Nephron progenitor cell (in vitro differentiated cells): ENCODE measurements at places on chromosomes 13 and 19.

DNA sequence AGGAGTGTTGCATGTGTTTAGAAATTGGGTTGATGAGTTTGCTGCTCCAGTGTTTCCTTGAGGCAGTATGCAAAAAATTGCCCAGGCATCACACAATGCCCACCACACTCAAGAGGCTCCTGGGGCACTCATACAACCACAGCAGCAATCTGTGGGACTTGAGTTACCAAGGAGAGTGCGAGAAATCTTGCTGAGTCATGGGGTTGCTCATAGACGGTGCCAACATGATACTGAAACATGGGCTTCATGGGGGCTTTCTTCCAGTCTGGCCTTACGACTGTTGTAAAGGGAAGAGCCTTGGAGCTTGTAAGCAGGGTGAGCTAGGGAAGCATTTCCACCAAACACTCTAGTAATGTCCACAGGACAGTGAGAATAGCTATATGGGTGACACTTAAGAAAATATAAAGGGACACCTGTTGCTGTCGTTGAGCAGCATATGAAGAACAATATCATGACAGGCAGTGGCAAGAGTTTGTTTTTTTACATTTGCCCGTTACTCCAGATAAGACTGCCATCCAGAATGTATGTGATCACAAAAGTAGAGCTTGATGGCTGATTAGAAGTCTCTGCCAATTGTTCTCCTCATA is 1237.4 kb downstream of the UQCRFS1 start:
- H3K27ac ChIP-seq, result no peak overlapping the region
- H3K4me1 ChIP-seq, result peaks cover 10% of the 10 kb centered on the region
- H3K4me3 ChIP-seq, result no peak overlapping the region
- H3K36me3 ChIP-seq, result no peaks in the 10 kb centered on the region
- peaks cover 4% of the 10 kb centered on the region for H3K27me3 ChIP-seq

DNA sequence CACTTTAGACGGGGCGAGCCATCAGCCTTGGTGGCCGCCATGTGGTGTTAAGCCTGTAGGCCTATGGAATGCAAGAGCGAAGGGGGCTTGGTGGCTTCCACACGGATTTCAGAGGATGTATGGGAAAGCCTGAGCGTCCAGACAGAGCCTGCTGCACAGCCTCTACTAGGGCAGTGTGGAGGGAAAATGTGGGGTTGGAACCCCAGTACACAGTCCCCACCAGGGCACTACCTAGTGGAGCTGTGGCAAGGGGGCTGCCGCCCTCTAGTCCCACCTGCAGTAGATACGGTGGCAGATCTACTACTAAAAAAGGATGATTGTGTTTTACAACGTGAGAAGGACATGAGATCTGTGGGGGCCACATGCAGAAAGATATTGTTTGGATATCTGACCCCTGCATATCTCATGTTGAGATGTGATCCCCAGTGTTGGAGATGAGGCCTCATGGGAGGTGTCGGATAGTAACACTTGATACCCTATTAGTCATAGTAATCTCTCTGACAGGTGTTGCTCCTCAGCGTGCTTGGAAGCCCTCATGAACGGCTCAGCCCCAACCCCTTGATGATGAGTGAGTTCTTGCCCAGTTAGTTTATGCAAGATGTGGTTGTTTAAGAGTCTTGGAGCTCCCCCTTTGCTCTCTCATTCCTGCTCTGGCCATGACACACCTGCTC is 45.6 kb downstream of the LHFPL6 start:
- peak overlapping the region; percentile 24 for H3K27ac ChIP-seq
- H3K4me1 ChIP-seq, result no peaks in the 10 kb centered on the region
- H3K36me3 ChIP-seq, result peaks cover 26% of the 10 kb centered on the region
- H3K27me3 ChIP-seq, result peaks cover 2% of the 10 kb centered on the region

GRCh38 chr13:59674616-59675015 is 489.1 kb downstream of the DIAPH3 start:
- H3K27me3 ChIP-seq, result no peaks in the 10 kb centered on the region
- H3K36me3 ChIP-seq, result no peaks in the 10 kb centered on the region
- no peak overlapping the region for H3K27ac ChIP-seq

- no peaks in the 10 kb centered on the region for H3K27me3 ChIP-seq
- H3K27ac ChIP-seq, result peak overlapping the region; percentile 84
- H3K4me3 ChIP-seq, result peak overlapping the region; percentile 96
Measured at GRCh38 chr13:44576351-44577235, 463 bp upstream of the TSC22D1 start.

DNA sequence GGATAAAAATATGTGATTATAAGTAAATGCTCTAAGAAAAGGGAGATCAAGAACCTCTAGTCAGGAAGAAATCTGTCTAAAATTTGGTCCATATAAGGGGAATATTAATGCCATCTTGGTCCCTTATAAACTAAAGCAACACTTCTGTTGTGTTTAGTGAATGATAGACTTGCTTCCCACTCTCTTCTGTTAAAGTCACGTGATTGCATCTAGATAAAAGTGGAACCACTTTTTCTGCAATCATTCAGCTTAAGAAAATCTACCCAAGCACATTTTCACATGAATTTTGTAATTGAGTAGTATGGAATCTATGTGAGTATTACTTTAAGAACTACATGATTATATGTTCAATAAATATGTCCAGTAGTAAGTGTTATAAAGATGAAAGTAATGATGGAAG is 782.9 kb upstream of the MIR17HG start:
- no peak for DNase-seq
- no peak overlapping the region for H3K4me3 ChIP-seq
- no peak overlapping the region for H3K27ac ChIP-seq
- peaks cover 5% of the 10 kb centered on the region for H3K4me1 ChIP-seq
- H3K36me3 ChIP-seq, result no peaks in the 10 kb centered on the region

DNA sequence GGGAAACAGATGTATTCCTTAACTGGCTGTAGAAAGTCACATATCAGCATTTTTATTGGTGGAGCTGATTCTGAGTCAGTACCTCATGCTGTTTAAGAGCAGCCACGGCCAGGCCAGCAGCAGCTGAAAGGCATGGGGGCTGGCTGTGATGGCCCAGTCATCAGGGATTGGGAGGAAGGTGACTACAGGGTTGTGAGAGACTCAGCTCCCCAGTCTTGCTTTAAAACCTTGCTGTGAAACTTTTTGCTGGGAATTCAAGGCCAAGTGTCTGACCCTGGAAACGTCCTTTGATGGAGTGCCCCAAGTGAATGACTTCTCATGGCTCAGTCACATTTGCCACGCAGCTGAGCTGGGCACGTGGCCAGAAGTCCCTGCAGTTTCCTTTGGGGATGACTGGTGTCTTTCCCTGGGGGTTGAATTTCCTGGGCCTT is 39.1 kb upstream of the RNF113B start:
- H3K27ac ChIP-seq, result peak overlapping the region; percentile 36
- H3K4me1 ChIP-seq, result peaks cover 91% of the 10 kb centered on the region
- peaks cover 42% of the 10 kb centered on the region for H3K36me3 ChIP-seq
- H3K27me3 ChIP-seq, result peaks cover under 1% of the 10 kb centered on the region

DNA sequence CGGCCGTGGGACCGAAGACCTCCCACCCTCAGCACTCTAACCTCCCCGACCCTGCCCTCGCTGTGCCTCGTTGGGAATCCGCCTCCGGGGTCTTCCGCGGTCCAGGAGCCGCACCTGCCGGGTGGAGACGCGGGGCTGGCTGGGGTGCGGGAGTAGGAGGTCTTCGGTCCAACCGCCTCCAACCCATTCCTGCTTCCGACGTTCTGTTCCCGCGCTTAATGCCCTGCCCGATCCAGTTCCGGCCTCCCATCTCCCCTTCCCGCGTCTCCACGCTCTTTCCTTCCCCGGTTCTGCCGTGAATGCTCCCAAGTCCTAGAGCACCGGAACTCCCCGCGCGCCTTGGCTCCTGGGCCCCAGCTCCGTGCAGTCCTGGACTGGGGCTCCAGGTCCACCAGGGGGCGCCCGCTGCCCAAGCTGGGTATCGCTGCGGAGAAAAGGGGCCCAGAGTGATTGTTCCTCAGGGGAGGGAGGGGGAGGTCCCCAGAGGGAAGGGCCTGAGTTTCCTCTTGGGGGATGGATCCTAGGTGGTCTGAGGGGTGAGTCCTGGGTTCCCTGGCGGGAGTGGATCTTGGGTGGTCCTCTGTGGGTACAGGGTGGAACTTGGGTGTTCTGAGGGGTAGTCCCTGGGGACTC is 14.1 kb upstream of the TNFSF9 start:
- peak; percentile 97 for DNase-seq
- H3K36me3 ChIP-seq, result no peaks in the 10 kb centered on the region
- H3K4me3 ChIP-seq, result peak overlapping the region; percentile 93

GRCh38 chr19:5246554-5247155 is 94.0 kb downstream of the PTPRS start:
- DNase-seq, result no peak
- H3K27me3 ChIP-seq, result no peaks in the 10 kb centered on the region
- peaks cover 72% of the 10 kb centered on the region for H3K36me3 ChIP-seq
- peaks cover 29% of the 10 kb centered on the region for H3K4me1 ChIP-seq
- H3K4me3 ChIP-seq, result no peak overlapping the region

DNA sequence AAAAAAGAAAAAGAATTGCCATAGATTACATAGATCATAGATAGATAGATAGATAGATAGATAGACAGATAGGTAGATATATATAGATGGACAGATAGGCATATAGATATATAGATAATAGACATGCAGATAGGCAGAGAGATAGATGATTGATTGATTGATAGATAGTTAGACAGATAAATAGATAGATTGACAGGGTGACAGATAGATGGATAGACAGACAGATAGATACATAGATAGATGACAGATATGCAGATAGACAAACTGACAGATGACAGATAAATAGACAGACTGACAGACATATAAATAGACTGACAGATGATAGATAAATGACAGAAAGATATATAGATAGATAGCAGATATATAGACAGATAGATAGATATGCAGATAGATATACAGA is 474.0 kb downstream of the IRS2 start:
- H3K36me3 ChIP-seq, result no peaks in the 10 kb centered on the region
- no peak overlapping the region for H3K4me3 ChIP-seq
- H3K27ac ChIP-seq, result no peak overlapping the region
- peaks cover 10% of the 10 kb centered on the region for H3K4me1 ChIP-seq
- H3K27me3 ChIP-seq, result peaks cover 7% of the 10 kb centered on the region

- peak within 1 kb of the TSS; percentile 62 for H3K4me3 ChIP-seq
- H3K27me3 ChIP-seq, result peaks cover 77% of the 10 kb centered on the region
- no peak within 1 kb of the TSS for H3K27ac ChIP-seq
- DNase-seq, result peak; percentile 54
Measured at GRCh38 chr19:1066748-1067340, at the start of gene ARHGAP45. Gene ARHGAP45 (plus strand): TSS chr19:1067167. CDS start chr19:1067406, 239 bp downstream.

- no peaks in the 10 kb centered on the region for H3K4me1 ChIP-seq
- no peaks in the 10 kb centered on the region for H3K27me3 ChIP-seq
- no peak overlapping the region for H3K27ac ChIP-seq
- DNase-seq, result no peak
Measured at GRCh38 chr19:11033763-11034162, 55.5 kb upstream of the LDLR start.

DNA sequence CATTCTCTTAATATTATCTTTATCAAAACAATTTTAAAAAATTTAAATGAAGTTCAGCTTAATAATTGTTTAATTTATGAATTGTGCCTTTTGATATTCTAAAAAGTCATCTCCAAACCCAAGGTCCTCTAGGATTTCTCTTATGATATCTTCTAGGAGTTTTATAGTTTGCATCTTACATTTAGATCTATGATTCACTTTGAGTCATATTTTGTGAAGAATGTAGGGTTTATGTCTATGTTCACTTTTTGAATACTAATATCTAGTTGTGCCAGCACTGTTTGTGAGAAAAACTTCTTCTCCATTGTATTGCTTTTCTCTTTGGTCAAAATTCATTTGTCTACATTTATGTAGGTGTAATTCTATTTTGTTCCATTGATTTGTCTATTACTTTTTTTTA is 1068.4 kb upstream of the SPRY2 start:
- H3K27me3 ChIP-seq, result no peaks in the 10 kb centered on the region
- DNase-seq, result no peak
- no peak overlapping the region for H3K4me3 ChIP-seq
- no peaks in the 10 kb centered on the region for H3K36me3 ChIP-seq
- H3K4me1 ChIP-seq, result no peaks in the 10 kb centered on the region
